ENCODE measurements at places on chromosomes 3 and 15.
A peak's percentile ranks its signal among the peaks of the same experiment; 100 is the strongest.

- no peak for DNase-seq
Measured at GRCh38 chr3:14480207-14481017, 59.7 kb downstream of the GRIP2 start.

GRCh38 chr3:99896482-99896881 is 78.8 kb downstream of the CMSS1 start:
- DNase-seq = no peak

GRCh38 chr15:71143373-71144310 is 28.4 kb downstream of the THSD4 start:
- no peak for DNase-seq

DNA sequence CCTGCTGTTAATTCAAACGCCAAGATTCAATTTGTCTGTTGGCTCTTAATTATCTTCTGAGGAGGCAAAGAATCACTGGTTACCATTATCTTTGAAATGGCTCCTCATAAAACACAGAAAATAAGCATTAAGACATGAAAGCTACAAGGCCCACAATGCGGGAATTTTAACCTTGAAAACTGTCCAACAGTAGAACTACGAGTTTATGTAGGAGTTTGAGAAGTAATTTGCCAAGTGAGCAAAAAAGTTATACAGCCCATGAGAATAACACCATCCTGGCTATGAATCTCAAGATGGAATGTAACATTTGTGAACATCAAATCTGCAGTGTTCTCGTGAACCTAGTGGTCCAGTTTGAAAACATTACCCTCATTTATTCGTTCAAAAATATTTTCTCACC is 172.5 kb downstream of the ALDH1A2 start:
- DNase-seq = no peak

DNA sequence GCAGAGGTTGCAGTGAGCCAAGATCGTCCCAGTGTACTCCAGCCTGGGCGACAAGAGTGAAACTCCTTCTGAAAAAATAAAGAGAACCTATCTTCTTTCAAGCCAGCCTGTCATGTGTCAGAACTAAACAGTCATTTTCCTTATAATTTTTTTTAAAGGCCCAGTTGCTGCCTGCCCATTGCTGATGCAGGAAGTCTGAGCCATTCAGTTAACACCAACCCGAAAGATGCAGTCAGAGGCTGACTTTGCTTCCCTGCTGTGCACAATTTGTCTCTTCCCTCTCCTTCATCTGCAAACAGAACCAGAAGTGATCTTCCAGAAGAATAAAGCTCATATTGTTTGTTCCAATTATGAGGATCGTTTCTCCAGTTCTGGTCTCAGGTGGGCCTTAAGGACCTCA is 220.6 kb downstream of the SLCO3A1 start:
- DNase-seq = no peak

DNA sequence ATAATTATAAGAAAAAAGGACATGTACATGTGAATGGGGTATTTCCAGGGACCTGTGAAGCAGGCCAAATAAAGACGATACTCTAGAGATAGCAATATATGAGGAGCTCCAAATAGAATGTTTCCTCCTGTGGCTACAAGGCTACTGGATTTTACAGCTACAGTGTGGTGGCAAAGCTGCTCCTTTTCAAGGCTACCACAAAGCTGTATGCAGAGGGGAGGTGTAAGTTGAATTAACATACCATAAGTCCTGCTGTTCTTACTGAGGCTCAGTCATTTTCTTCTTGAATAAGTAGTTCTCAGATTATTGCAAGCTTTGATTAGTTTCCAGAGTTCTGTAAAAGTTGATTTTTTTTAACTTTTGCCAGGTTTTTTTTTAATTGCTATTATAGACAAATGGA is 1184.6 kb upstream of the EPHA6 start:
- no peak for DNase-seq

GRCh38 chr3:124976383-124976782 is 41.8 kb upstream of the MUC13 start:
- DNase-seq = no peak

DNA sequence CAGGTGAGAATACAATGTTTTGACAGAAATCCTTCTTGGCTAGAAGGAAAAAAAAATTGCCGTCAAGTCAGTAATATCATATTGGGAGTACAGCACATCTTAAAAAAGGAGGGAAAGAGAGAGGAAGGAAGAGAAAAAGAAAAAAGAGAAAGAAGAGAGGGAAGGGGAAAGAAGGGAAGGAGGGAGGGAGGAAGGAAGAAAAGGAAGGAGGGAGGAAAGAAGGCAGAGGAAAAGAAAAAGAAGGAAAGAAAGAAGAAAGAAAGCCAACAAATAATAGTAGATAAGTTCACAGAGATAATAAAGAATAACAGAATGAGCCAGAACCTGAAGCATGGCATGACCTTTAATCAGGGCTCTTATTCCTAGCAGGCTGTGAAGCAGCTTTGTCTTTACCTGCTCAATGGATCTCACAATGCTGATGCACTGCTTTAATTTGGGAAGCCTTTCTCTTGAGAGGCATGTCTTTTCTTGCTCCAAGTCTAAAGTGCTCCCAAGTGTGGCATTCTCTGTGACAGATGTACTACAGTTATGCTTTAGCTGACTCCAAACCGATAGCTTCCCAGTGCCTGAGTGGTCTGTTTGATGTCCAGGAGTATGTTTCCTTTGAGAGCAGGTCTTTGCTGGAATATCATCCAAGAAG is 114.9 kb downstream of the IQCH start:
- DNase-seq = no peak

GRCh38 chr3:113314923-113315322 is 103.6 kb downstream of the BOC start:
- DNase-seq = no peak

- DNase-seq = no peak
Measured at GRCh38 chr15:60217161-60217560, 180.6 kb downstream of the ANXA2 start.

DNA sequence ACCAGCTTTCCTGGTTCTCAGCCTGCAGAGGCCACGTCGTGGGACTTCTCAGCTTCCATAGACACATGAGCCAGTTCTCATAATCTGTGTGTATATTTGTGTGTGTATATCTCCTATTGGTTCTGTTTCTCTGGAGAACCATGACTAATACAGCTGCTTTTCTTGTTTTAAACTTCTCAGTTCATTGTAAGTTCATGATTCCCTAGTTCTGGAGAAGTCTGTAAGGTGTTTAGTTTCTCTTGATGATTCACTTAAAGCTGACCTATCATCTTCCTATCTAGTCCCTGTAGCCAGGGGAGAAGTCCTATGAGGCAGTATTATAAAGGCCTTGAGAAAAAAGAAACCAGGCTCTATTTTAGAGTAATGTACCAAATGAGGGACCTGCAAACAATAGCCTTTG is 147.7 kb downstream of the RYR3 start:
- DNase-seq = no peak

DNA sequence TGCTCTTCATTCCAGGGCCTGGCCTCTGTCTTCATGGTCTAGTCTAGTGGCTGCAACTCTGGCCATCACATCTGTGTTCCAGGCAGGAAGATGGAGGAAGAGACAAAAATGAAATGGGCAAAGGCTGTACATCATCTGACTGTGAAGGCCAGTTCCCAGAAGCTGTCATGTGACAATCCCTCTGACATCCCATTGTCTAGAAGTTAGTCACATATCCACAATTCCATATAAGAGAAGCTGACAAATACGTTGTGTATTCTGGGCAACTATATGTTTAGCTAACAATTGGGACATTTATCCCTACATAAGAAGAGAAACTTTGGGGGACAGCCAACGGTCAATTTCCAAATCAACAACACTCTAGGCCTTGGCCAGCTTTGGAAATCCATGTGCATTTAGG is 34.5 kb upstream of the C3orf70 start:
- no peak for DNase-seq

- no peak for DNase-seq
Measured at GRCh38 chr3:3984053-3984452, 184.8 kb downstream of the LRRN1 start.

DNA sequence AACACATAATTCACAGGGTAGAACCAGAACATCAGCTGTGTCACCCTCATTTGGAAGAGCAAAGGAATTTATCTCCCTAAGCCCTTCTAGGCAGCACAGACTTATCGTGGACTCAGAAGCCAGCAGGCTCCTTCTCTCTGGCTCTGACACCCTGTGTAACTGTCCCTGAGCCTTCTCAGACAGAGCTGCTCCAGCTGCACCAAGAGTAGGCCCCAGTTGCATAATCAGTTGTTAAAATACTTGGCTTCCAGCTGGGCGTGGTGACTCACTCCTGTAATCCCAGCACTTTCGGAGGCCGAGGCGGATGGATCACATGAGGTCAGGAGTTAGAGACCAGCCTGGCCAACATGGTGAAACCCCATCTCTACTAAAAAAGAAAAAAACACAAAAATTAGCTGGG is 49.4 kb upstream of the ACVR2B start:
- peak; percentile 26 for DNase-seq

- DNase-seq = no peak
Measured at GRCh38 chr15:90857337-90857736, 11.1 kb upstream of the FURIN start.

GRCh38 chr15:58314593-58315216 is 117.1 kb upstream of the LIPC start:
- DNase-seq = no peak
